ENCODE measurements at places on chromosomes 1 and 21.

DNA sequence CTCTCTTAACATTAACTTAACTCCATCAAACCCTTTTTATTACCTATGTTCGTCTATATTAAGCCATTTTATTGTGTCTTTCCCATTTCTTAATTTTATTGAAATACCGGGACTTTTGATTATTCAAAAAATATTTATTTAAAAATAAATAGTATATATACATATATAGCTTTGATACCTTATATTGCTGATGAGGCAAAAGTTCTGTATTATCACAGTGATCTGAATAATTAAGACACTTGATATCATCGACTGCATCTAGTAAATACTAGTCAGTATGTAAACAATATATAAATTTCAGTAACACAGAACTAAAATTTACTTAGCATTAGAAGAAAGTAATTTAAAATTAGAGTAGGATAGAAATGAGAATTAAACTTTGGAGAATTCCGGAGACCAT is 22.0 kb downstream of the TTLL7 start:
- no peak for DNase-seq

DNA sequence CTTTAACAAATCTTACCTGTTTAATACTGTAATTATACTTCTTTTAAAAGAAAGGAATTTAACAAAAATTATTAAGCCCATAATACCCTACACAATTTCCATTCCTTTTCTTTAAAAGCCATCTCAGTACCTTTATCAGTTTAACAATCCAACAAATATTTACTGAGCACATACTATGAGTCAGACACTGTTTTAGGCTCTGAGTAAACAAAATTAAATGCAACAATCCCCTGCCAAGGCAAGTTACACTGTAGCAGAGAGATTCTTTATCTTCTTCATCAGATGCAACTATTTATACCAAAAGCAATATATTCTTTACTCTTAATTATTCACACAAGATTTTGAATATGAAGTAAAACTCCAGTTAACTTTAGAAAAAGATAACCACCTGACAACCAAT is 12.0 kb downstream of the DENND1B start:
- DNase-seq = no peak

- no peak for DNase-seq
These were observed 28.1 kb downstream of the SLC5A9 start for GRCh38 chr1:48250572-48250971.

DNA sequence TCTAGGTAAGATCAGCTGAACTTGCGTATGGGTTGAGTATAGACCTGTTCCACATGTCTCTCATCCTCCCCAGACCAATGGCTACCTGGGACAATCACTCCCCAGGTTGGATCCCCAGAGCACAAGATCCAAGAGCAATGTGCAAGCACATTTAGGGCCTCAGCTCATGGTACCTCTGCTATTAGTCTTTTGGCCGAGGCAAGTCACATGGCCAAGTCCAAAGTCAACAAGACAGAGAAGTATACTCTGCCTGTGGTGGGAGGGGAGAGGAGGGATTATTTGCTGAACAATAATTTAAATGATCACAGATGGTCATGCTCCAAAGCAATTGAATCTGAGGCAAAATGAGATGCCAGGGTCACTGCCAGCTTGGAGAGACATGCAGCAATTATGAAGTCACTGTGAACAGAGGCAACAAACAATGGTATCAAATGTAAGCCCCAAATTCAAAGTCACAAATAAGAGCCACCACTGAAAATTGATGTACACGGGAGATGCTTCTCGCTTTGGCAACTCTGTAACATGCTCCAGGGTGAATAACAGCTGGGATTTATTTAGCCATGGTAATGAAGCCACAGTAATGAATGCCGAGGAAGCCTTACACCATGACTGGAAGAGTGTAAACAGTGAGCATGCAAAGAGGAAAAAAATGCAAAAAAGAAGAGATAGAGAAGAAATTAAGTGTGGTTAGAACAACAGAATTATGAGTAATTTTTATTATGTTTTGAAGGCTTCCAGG is 149.1 kb downstream of the ZNF281 start:
- DNase-seq = no peak

- no peak for DNase-seq
These were observed 11.2 kb upstream of the S100B start for GRCh38 chr21:46616050-46616449.

GRCh38 chr1:102837551-102837950 is 270.8 kb downstream of the COL11A1 start:
- no peak for DNase-seq

DNA sequence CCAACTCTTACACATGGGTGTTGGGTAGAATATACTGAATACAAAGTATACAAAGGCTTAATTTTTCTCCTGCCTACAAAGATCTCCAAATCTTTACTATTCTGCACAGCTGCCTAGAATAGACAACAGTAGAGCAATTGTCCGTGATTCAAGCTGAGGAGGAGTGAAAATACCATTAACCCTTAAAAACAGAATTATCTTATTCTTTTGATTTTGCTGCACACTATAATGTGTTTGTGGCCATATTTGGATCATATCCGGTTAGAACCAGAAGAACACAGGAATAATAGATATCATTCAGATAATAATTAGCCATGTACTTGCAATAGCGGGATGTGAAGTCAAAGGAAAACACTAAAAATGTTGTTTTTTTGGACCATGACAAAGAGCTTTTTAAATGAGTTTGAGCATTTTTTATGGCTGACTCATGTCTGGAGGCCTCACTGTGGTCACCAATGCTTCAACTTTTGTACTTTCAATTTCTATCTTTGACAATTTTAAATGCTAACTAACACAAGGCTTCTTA is 197.6 kb upstream of the FOXD3 start:
- no peak for DNase-seq

GRCh38 chr1:29392486-29393450 is 156.4 kb downstream of the PTPRU start:
- no peak for DNase-seq

- peak; percentile 71 for DNase-seq
These were observed 3.1 kb upstream of the SHISA4 start for GRCh38 chr1:201885531-201886075.

DNA sequence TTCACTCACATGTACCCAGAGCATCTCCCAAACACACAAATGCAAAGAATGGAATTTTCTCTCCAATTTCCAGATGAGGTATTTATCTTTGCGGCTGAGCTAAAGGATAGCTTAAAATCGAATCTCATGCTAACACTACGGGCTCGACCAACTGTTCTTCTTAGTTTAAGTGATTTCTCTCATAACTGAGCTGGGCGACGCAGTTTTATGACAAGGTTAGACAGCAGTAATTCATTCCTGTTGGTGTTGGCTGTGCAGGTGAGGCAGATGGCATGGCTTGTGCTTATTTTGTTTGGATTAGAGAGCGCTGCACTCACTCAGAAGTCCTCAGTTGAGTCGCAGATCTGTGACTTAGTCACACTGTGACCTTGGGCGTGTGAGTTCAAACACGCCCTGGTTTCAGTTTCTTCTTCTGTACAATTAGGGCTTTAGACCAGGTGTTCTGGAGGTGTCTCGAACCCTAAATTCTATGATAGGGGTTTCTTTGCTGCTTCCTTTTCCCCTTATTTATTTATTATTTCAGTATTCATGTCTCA is 41.5 kb upstream of the MRPS6 start:
- no peak for DNase-seq

GRCh38 chr1:66439031-66439740 is 94.8 kb upstream of the SGIP1 start:
- DNase-seq = no peak

- DNase-seq = no peak
These were observed 811 bp upstream of the S100A3 start for GRCh38 chr1:153549741-153550397.

DNA sequence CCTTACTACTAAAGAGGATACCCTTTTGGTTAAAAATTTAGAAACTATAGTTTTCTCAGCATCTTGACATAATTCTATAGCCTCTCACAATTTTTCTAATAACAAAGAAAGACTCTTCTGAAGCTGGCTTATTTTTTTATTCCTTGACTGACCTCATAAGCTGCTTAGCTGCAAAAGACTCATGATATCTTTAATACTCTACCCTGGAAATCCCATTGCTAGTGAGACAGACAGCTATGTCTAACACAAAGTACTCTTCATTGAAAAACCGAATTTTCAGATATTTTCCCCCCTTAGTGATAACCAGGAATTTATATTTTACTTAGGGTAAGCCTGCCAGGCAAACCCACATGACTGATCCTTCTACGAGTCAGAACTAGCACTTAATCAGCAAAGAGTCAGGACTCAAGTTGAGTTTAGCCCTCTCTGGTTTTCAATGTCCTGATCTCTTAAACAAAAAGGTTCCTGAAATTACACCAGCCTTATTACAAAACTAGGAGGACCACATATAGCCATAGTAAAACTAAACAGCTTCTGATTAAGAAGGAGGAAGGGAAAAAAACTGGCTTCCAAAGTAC is 56.9 kb downstream of the ENAH start:
- no peak for DNase-seq

- DNase-seq = no peak
These were observed 21.1 kb upstream of the SH2D5 start for GRCh38 chr1:20753589-20753988.

DNA sequence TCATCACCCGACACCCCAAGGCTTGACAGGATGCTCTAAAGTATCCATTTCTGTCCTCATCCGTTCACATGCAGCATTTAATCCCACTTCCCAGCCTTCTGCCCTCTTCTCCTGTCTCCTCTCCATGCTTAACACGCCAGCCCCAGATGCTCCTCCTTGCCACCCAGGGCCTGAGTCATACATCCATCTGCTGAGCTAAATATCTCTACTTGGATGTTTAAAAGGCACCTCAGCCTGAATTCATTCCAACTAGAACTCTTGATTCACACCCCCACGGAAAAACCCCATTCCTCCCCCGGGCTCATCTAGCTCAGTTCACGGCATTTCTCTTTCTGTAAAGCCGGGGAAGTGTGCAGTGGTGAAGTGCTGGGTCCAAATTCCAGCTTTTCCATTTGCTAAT is 27.7 kb downstream of the TEX35 start:
- DNase-seq = peak; percentile 80

DNA sequence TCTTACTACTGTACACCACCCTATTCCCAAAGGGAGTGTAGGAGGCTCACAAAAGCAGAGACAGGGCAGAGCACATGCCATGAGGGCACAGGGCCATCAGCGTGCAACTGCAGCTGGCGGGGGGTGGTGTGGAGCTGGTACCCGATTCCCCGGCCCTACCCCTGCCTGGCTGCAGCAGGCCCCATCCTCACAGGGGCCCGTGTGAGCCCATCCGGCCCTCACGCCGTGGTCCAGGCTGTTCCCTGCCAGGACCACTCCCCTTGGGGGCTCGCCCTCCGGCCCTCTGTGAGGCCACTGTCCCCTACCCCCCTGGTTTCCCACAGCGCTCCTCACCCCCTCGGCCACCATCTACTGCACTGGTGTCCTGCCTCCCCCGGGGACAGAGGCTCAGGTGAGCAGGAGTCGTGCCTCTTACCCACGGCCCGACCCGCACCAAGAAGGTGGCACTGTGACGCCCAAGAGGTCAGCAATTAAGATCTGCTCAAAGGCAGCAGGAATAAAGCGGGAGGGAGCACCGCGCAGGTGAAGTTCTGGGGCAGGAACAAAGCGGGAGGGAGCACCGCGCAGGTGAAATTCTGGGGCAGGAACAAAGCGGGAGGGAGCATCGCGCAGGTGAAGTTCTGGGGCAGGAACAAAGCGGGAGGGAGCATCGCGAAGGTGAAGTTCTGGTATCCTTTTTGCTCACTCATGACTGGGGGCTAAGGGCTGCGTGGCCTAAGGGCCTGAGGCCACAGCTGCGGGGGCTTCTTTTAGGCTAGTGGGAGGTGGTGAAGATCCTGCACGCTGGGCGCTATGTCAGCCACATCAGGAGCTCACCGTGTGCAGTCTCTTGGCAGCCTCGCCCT is 3.9 kb downstream of the POFUT2 start:
- DNase-seq = no peak

DNA sequence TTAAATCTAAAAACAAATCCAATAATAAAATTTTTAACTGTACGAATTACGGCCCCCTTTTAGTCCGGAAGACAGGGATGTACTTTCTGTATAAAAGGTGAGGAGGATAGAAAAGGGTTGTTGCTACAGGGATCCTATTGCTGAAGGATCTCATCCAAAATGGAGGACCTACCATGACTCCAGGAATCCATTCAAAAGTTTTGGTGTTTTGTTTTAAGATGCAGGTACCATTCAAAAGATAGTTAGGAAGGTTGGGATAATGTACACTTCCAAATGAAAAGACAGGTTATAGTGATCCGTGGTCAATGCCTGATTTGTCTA is 1.3 kb upstream of the ENAH start:
- DNase-seq = no peak

GRCh38 chr21:35864039-35864438 is 196.3 kb downstream of the SETD4 start:
- DNase-seq = no peak

DNA sequence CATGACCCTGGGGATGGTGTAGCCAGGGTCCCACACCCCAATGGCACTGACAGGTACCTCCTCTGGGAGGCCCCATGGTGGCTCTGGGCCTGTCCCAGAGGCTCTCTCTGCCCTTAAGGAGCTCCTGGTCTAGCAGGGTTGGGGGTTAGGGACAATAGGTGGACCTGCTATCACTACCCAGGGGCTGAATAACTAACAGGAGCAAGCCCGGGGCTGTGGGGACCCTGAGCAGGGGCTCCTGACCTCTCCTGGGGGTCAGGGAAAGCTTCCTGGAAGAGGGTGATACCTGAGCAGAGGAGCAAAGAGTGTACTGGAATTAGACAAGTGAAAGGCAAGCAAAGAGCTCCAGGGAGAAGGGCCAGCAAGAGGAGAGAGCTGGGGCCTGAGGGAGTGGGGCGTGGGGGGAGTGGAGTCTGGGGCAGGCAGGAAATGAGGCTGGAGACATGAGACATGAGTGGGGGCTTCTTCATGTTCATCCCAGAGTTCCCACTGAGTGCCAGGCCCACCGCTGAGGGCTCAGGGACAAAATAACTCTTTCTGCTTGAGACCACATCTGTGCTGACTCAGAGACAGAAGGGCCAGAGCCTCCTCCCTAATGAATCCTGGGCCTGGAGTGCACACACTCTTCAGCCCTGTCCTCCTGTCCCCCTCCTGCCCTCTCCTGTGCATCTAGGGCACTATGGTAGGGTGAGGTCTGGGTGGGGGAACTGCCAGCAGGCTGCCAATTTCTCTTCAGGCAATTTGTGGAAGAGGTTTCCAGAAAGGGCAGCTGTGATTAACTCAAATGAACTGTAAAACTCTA is 517.6 kb downstream of the PTPRU start:
- no peak for DNase-seq

- DNase-seq = no peak
These were observed 112.1 kb upstream of the SLC45A1 start for GRCh38 chr1:8205771-8206170.

DNA sequence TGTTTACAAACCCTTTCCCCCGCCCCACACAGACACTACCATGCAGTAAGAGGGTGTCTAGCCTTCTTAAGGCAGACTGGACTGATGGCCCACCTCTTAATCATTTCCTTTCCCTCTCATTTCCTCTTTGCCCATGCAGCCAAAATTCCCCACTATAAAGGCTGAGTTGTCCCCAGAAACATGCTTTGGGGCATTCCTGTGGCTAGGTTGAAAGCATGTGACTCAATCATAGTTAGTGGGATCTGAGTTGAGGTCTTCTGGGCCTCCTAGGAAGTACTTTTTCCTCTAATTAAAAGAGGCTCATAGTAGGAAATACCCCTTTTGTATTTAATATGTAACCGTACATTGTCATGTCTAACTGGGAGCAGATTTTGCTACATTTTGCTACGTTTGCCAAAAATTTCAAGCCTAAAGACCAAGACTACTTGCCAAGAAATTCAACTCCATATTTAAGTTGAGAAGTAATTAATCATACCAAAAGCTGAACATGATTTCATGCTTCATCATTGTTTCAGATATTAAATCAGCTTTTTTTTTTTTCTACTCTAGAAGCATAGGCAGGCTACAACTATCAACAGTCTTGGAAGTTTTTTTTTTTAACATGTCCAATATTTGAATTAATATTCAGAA is 174.7 kb downstream of the ADGRL4 start:
- no peak for DNase-seq

All from hematopoietic multipotent progenitor cell treated with erythropoietin and hydrocortisone succinate and interleukin-3 and kit ligand, for 17 days (in vitro differentiated cells).